ENCODE measurements at places on chromosomes 4 and X. TPM values are rescaled to one million over a fixed set of nuclear protein-coding genes. Genes with fewer than 3 reads are reported as not detected.

- no peak for DNase-seq
Observed at GRCh38 chr4:150224896-150225591, 146.8 kb downstream of the DCLK2 start.

DNA sequence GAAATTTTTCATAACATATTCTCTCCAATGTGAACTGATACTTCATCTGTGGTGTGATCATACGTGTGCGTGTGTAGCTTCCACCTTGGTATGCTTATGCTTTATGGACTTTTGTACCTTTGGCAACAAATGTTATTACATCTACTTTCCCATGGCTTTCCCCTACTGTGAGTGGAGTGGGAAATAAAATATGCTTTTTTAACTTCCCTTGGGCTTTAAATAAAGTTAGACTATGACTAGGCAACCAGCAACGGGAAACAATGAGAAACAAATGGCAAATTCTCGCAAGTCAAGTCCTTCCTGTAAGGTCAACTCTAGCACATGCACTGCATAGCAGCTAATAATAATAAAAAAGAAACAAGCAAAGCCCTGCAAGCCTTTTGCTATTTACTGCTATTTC is 205.0 kb upstream of the PDE5A start:
- no peak for DNase-seq

- no peak for DNase-seq
Observed at GRCh38 chrX:101368800-101369199, 17.2 kb downstream of the BTK start.

The CENPI gene
- total RNA-seq: 1.7 TPM

DNA sequence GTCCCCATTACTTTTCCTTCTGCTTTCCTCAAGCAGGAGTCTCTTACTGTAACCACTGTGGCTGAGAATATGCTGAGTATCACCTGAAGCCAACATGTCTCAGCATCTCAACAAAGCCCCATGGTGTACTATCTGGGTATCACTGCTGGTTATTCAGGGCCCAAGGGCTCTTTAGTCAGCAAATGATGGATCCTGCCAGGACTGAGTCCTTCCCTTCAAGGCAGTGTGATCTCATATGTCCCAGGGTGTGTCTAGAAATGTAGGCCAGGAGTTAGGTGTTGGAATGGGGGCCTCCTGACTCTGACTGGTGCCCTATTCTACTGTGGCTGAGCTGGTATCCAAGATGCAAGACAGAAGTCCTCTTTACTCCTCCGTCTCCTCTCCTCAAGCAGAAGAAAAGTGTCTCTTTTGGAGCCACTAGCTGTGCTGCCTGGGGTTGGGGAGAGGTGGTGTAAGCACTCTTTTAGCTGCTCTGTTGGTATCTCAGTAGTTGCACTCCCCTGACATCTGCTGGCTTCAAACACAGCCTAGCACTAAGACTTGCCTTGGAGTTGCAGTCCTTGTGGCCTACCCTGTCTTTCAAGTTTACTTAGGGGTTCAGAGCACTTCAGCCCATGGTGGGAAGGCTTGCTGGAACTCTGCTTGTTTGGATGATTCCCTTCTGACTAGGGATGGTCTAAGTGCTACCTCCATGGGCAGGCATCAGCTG is 28.6 kb downstream of the OCIAD2 start:
- DNase-seq: no peak

DNA sequence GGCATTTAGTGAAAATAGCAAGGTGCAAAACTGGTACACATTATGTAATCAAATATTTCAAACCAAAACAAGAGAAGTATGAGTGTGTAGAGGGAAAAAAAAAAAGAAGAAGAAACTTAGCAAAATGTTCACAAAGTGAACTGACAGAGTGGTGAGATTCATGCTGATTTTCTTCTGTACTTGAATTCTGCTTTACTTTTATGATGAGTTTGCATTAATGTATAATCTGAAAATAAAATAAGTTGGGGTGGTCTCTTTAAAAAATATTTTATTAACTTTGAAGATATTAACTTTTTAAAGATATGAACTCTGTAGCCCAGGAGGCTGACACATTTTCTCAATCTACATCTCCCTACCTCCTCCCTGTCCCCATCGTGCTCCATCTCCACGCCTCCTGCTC is 185.1 kb downstream of the QDPR start:
- DNase-seq: no peak

DNA sequence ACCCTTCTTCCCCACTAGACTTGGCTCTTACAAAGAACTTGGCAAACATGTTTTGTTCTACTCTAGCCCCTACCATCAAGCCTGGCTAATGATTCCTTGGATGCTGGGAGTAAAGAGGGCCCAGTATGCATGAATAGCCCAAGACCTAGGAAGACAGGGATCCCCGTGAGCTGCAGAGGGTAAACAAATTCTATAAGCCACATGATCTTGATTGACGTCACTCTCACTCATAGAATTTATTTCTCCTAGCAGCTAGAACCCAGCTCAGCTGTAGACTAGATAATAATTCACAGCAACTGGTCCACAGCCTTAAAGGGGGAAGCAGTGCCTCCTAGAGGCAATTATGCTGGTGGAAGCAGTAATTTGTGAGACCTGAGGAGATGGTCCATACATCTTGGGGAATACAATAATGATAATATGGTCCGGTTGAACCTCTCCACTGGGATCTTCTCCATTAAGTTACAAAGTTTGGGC is 16.1 kb upstream of the USO1 start:
- no peak for DNase-seq

DNA sequence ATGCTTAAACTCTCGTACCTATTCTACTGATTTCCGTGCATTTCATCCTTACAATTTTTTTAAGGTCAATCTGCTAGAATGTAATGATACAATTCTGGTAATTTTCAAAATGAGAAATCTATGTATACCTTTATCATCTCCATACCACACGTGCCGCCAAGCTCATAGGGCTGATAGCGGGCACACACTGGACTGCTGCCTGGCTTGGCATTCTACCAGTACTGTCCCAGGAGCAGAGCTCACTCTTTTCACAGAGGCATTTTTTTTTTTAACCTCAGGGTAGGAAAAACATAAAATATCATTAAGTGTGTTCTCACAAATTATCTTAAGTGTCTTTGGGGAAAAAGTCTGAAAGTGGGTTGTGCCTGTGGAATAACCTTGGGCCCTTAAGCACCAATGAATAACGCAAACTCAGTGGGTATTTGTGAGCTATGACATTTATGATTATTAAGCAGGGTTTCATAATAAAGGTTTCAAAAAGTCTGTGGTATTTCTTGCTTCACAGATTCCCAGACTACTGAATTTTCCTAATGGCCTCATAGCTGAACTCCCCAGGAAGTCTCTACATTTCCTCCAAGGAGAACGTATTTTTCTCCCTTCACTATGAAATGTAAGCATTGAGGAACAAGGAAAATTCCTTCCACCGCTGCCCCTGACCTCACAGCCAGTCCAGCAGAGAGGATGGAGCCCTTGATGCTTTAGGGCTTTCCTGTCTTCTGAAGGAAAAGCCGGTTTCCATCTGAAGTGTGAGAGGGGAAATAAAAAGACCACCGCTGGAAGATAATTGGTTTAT is 125.2 kb downstream of the ELOVL6 start:
- no peak for DNase-seq

DNA sequence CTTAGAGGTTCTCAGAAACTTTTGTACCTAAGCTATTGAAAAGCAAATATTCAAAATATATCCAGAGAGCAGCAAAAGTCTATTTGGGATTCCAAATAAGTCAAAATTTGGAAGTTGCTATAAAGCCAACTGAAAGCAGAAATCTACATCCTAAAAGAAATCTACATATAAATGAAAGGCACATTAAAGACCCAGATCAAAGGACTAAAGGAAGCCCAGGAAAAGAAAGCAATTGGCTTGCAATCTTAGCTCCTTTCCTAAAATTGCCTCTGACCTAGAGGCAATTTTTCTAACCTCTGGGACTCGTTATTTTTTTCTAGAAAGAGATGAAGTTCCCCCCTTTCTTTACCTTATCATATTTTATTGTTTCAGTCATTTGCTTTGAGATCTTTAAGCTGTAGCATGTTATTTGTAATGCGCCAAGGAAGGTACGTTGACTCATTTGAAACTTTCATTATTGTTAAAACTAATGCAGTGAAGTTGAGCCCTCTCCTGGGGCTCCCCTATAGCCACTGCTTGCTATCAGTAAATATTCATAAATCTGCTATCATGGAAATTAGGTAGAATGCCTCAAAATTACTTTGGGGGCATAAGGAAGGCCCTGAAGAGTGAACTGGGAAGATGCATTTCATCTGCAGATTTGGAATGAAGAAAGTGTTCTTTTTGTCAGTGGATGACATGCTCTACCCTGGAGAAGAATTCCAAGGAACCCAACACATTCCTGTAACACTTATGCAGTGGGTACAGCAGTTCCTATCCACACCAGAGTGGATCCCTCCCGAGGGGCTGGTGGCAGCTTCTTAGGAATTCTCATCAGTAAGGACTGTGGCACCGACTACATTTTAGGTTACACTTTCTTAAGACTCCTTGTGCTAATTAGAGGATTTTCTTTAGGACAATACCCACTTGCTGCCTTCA is 177.8 kb upstream of the IGFBP7 start:
- no peak for DNase-seq

DNA sequence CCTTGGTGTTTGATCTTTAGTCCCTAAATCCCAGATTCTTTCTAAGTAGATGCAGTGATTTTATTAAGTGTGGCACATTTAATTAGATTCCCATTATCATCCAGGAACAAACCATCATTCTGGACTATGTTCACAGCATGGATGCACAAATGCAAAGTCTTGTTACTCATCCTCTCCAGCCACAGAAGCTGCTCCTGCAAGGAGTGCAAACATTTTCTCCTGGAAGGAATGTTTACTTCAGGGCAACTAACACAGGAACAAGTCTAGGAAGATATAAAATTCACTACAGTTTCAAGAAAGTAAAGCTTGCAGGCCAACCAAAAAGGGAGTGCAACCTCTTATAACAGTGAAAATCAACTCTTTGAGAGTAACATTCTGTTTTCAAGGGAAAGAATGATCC is 106.0 kb downstream of the IQCM start:
- no peak for DNase-seq

DNA sequence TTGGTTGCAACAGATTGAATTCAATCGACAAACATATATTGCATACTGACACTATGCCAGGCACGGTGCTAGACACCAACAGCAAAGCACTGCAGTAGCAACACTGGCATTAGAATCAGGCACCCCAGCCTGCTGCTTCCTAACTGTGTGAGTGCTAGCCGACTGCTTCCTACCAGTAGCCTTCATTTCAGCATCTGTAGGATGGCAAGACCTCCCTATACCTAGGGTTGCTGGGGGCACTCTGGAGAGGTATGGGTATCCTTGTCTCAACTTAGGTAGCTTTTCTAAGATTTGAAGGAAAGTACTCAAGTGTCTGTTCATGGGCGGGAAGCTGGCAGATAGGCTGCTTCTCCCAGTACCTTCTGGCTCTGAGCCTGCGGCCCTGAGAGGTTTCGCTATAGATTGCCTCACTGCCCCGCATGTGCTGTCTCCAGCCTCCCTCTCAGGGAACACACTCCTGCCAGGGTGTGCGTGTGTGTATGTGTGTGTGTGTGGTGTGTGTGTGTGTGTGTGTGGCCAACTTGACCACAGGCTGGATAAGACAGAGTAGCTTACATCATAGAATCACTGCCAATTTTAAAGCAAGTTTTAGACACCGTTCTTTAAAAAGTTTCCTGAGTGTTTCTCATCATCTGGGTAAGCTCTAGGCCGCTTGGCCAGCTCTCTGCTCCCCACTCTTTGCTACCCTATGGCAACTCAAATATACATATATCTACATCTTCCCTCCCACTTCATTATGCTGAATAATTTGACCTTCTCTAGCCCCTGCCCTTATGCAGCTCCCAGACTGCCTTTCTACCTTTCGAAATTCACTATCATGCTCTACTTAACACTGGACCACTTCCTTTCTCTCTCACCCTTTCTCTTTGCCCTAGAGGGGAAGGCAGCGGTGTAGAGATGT is 97.0 kb upstream of the PJA1 start:
- peak; percentile 50 for DNase-seq

GRCh38 chr4:180947425-180947824 is 1295.8 kb upstream of the TENM3 start:
- no peak for DNase-seq

- DNase-seq: no peak
Observed at GRCh38 chr4:152115794-152116193, 355.0 kb upstream of the GATB start.

DNA sequence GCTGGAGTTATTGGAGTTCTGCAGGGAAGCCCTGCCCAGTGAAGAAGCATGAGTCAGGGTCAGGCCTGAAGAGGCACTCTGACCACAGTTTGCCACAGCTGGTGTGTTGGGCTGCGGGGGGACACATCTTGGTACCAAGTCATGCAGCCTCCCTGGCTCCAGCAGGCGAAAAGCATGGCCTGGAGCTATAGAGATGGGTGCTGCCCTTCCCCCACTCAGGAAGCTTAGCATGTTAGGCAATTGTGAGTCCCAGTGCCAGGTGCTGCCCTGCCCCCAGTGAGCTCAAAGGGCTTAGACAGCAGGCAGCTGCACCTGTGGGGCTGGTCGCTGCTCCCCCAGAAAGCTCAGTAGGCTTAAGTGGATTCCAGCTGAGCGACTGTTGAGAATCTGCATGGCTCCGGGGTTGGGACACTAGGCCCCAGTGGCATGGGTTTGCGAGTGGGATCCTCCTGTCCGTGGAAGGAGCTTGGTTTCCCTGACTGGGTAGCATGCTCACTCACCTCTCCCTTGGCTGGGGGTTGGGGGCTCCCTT is 755.5 kb downstream of the GLUD2 start:
- no peak for DNase-seq

The WDR19 gene
- 40.9 TPM for total RNA-seq

The SPATA4 gene
- total RNA-seq: not detected

DNA sequence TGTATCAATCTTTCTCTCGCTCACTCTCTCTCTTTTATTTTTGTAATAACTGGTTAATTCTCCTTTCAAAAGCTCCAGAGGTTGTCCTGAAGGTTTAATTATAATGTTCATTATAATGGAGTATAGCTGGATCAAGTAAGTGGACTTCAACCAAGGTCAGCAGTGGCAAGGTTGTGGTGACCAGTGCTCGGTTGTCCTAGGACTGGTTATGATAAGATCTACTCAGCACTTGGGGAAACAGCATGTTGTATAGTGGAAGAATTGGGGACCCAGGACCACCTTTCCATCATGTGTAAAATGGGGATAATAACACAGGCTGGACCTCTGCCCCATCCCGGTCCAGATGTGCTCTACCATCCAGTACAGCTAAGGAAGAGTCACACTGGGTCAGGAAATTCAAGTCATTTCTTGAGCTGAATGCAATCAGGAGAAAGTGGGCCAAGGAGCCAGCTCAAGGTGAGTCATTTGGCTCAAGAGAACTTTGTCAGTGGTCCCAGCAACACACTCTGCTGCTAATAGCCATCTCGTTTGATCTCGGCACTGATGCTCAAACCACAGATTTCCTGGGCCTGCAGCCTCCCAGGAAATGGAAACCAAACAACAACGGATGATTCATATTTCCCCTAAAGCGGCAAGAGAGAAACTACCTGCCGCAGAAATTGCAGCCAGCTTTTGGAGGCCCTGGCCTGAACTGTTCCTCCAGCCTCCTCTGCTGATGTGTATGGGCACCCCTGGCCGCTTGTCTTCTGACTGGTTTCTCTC is 123.6 kb upstream of the RBPJ start:
- no peak for DNase-seq

The TLR6 gene
- 5.8 TPM for total RNA-seq

The MAGEB10 gene
- total RNA-seq: not detected

- no peak for DNase-seq
Observed at GRCh38 chr4:87884976-87885549, 52.3 kb downstream of the MEPE start.

All from aorta (tissue), 5 donors.